ENCODE measurements at places on chromosomes 1 and 21.

DNA sequence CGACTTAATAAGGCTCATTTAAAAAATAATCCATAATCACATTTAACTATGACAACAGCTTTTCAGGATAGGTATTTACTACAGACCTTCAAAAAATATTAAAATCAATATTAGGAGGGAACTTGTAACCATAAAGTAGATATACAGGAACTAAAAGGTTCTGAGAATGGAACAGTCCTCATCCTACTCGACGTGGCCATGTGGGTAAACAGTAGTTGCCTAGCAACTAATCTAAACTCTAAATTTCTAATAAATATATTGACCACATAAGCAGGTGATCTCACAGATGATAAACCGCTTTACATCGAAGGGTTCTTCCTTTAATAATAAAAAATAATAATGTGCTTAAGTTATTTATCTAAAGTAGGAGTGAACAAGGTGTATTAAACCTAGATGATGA, 7.9 kb downstream of the AKT3 start:
- no peak for DNase-seq

GRCh38 chr1:172900376-172900997, 150.3 kb downstream of the TNFSF18 start:
- DNase-seq: no peak

- no peak for DNase-seq
Measured at GRCh38 chr1:216523449-216524190, 100.4 kb upstream of the USH2A start.

- no peak for DNase-seq
Measured at GRCh38 chr1:201016943-201017827, 6.3 kb downstream of the KIF21B start.

GRCh38 chr21:45541221-45542039, 810 bp downstream of the SLC19A1 start:
- DNase-seq: peak; percentile 93

DNA sequence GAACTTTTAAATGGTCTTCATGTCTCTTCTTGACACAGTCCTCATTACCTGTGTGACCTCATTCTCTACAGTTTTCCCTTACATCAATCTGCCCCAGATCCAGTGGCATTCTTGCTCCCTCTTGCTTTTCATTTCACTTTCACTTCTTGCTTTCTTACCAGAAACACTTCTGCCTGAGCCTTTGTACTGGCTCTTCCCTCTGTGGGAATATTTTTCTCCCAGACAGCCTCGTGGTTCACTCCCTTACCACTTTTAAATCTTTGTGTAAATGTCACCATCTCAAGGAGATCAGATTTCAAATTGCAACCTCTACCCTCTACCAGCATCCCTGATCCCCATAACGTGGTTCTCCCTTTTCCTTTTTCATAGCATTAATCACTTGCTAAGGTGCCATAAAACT, 73.2 kb downstream of the DISC1 start:
- no peak for DNase-seq

DNA sequence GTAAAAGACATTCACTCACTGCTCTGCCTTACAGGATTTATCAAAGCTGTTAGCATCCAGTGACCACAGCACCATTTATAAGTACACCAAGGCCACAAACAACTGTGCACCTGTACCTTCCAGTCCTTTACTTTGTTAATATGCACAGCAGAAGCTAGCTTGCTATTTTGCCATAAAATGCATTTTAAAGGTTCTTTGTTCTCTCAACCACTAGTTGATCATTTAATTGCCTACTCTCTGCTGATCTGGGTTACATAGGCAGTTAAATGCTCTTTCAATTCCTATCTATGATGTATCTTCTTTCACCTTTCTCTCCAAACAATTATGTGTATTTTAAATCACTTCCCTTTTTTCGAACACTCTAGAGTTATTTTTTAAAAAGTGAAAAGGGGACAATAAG, 126.4 kb downstream of the SIPA1L2 start:
- peak; percentile 42 for DNase-seq
